ENCODE measurements at places on chromosomes 2 and 18.

DNA sequence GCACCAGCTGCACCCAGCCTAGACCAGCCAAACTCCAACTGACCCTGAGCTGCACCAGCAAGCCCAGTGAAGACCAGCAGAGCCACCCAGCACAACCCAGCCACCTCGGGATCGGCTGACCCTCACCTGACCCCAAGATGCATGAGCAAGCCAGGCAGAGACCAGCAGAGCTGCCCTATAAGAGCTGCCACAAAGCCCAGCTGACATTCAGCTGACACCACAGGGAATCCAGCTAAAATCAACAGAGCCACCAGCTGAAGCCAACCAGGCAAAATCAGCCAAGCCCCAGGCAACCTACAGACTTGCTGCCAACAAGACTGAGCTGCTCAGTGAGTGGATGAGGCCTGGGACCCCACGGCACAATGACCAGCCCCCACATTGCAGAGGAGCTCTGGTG, 54.6 kb downstream of the CYP27C1 start:
- DNase-seq: no peak

GRCh38 chr2:148508878-148509287, 135.7 kb upstream of the EPC2 start:
- DNase-seq: no peak

GRCh38 chr2:200077838-200078237, 122.5 kb downstream of the MAIP1 start:
- DNase-seq: no peak

DNA sequence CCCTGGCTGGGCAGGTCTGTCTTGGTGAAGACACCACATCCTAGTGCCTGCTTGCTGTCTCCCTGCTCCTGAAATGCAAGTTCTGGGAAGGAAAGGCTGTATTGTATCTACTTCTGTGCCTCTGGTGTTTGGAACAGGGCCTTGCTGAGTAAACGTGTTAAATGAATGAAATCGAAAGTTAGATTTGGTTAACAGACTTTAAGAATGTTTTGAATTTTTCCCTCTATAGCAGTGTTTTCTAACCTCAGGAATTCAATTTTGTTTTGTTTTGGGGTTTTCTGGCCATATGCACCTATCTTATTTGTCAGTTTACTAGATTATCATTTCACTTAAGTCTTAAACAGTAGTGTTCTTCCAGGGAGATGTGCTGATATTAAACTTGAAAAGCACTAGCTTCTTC, 20.7 kb downstream of the FARP2 start:
- no peak for DNase-seq

- no peak for DNase-seq
Observed at GRCh38 chr2:84700006-84700405, 180.9 kb downstream of the TRABD2A start.

- DNase-seq: no peak
Observed at GRCh38 chr2:205161156-205161839, 521.0 kb upstream of the NRP2 start.

DNA sequence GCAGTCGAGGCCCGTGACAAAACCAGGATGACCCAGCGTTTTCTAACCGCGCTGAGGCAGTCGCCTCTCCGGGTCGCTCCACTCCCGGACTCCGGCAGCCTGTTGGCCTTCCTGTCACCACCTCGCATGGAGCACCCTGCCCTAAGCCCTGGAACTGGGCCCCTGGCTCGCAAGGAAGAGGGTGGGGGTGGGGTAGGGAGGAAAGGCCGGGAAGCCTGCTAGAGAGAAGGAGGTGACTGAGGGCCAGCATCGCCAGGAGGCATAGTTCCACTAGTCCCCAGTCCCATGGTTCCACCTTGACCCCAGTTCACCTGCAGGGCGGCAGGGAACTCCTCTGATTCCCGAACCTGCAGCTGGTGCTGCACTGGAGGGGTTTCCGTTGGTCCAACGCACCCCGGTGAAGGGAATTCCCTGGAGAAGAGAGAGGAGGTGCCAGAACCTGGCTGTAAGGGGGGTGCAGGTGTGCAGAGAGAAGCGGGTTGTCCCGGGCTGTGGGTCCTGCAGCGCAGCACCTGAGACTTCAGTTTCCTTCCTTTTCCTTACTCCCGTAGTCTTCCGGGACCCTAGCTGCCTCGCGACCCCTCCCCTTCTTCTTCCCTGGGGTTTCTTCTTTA, 11.8 kb upstream of the EN1 start:
- no peak for DNase-seq

DNA sequence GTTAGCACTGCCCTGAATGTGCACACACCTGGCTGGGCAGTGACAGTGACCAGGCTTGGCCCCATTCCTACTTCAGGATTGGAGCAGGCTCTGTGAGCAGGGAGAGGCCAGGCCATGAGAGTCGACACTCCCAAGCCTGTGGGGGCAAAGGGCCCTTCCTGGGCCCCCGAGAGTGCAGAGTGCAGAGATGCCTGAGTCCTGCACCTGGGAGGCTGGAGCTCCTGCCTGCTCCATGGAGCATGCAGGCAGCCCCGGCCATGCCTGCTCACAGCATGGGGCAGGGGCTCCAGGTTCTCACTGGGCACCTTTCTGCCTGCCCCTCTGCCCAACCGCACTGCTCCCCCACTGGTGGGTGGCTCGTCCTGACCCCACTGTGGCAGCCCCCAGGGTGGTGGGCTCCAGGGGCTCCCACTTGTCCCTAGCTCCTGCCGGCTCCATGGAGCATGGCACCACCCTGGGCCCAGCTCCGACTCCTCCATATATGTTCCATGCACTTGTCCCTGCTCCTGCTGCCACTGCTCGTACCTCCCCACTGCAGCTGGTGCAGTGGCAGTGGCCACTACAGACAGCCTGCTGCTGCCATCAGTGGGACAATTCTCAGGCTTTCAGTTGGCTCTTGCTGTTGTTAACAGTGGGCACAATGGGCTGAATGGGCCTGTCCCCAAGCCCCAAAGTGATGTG, 282.0 kb downstream of the RPRM start:
- no peak for DNase-seq

GRCh38 chr2:36789181-36789804, 92.8 kb downstream of the VIT start:
- no peak for DNase-seq

GRCh38 chr2:186721956-186722355, 28.1 kb downstream of the FAM171B start:
- DNase-seq: no peak

DNA sequence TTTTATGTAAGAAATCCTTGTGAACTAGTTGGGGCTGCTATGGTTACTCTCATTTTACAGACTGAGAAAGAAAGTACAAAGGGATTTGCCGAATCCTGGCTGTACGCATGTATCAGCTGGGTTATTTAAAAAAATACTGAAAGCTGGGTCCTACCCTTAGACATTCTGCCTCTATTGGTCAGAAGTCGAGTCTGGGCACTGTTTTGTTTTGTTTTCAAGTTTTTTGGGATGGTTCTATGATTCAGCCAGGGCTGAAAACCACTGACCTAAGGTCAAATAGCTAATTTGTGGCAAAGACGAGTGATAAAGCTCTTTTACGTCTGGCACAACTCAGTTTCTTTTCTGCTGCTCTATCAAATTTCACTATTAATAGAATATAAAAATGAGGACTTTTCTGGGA, 5.9 kb upstream of the SLC8A1 start:
- DNase-seq: no peak

GRCh38 chr2:95329891-95330793, 33.0 kb downstream of the KCNIP3 start:
- no peak for DNase-seq

- no peak for DNase-seq
Observed at GRCh38 chr2:24576617-24577016, 85.6 kb downstream of the NCOA1 start.

DNA sequence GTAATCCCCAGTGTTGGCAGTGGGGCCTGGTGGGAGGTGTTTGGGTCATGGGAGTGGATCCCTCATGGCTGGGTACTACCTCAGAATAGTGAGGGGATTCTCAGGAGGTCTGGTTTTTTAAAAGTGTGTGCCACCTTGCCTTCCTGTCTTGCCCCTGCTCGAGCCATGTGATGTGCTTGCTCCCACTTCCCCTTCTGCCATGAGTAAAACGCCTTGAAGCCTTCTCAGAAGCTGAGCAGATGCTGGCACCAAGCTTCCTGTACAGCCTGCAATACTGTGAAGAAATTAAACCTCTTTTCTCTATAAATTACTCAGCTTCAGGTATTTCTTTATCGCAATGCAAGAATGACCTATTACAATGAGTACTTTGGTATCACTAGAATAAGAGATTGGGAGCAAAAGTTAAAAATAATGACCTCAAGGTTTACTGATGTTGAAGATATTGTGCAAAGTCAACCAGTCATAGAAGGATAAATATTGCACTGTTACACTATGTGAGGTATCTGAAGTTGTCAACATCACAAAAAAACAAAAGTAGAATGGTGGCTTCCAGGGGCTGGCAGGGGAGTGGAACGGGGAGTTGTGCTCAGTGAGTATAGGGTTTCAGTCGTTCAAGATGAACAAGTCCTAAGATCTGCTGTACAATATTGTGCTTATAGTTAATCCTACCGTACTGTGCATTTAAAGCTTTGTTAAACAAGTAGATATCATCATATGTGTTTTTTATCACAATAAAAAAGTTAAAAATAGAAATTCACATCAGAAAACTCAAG, 938.3 kb upstream of the CNTNAP5 start:
- no peak for DNase-seq

- no peak for DNase-seq
Observed at GRCh38 chr2:50018292-50018691, 864.0 kb upstream of the FSHR start.

- no peak for DNase-seq
Observed at GRCh38 chr18:35501369-35501768, 3.6 kb upstream of the INO80C start.

DNA sequence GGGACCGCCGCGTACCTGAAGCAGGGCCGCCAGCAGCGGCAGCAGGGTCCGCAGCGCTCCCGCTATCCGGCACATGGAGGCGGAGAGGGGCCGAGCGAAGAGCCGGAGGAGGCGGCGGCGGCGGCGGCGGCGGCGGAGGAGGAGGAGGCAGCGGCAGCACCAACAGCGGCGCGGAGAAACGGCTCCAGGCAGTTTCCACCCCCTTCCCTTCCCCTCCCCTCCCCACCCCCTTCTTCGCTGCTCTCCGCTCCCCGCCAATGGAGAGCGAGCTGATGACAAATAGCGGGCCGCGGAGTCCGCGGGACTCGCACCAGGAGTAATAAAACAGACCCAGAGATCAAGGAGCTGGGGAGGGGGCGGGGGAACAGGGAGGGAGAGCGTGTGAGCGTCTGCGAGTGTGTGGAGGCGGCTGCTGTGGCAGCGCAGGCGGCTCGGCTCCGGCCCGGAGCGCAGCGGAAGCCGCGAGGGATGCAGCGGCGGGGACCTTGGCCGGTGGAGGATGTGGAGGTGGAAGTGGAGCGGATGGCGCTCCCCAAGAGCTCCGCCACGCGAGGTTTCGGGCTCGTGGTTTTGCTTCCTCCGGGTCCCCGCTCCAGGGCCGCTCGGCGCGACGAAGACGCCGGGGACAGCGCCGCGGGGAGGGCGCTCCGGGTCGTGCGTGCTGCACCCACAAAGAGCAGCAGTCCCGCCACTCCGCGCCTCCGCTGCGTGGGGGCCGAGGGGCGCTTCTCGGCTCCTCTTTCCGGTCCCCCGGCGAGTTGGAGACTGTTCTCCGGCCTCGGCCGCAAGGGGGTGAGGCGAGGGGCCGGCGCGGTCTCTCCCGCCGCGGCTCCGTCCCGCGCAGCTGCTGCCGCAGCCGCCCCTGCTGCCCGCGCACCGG, at the start of gene CDH2:
TSS of gene CDH2 (minus strand) at position 183 of the 880 bp plus-strand sequence. CDS start at position 75, 108 bp downstream.
- DNase-seq: peak; percentile 18

- no peak for DNase-seq
Observed at GRCh38 chr18:39380186-39380725, 1814.7 kb upstream of the CELF4 start.

DNA sequence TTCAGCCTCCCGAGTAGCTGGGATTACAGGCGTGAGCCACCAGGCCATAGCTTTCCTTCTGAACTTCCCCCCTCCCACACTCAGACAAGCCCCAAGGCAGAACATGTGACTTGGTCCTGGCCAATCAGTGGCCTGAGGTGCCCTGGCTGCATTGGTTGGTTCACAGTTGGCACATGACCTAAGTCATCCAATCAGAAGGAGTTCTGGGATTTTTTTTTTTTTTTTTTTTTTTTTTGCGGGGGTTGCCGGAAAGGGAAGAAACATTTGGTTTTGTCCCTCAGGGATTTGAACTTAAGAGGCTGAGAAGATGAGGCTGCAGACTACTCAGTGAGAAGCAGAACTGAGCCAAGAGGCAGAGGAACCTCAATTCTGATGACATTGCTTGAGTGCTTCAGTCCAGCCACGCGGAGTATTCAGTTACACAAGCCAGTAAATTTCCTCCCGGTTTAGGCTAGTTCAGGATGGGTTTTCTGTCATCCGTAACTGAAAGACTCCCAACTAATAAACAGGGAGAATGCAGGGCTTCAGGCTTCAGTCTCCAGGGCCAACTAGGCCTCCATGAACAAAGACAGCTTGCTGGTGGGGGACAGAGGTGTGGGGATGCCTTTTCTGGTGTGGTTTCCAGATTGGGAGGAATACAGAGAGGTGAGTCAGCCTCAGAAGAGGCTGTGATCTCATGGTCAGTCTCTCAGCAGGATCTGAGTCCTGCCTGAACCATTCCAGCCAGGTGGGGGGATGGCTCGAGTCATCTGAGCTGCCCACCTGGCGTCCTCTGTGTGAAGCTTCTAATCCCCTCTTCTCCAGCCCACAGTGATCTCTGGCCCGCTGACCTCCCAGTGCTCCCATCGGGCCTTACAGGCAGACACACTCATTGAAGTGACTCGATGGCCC, 9.2 kb downstream of the PTMA start:
- DNase-seq: peak; percentile 94

DNA sequence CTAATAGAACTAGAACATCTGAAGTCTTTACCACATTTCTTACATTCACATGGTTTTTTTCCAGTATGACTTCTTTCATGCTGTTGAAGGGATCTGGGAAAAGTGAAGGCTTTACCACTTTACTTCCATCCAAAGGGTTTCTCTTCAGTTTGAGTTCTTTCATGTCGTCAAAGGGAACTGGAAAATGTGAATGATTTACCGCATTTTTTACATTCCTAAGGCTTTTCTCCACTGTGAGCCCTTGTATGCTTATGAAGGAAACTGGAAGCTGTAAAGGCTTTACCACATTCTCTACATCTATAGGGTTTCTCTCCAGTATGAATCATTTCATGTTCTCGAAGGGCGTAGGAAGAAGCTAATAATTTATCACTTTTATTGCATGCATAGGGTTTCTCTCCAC, 46.7 kb downstream of the NBEAL1 start:
- DNase-seq: no peak

GRCh38 chr2:20222769-20223406, 2.0 kb downstream of the SDC1 start:
- no peak for DNase-seq

DNA sequence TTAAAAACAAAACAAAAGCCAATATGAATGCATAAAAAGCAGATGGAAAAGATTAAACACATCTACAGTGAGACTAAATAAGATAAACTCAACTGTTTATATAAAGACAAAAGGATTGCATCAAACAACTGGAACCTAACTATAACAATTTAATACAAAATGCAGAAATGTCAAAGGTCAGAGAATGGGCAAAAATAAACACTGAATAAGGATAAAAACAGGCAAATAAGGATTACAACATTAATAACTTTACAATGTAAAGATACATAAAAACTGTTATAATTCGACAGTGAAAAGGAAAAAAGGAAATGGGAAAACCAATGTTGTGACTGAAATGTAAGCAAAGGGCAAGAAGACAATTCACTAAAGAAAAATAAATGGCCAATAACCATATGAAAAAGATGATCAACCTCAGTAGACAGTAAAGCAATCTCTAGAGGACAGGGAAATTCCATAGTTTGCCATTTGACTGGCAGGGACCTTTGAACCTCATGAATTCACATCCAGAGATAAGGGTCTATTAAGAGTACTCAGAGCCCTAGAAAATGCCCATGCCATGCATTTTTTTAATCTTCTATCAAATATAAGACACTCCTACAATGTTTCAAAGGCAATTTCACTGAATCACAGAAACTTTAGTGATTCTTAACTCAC, 83.7 kb downstream of the TMEM131 start:
- no peak for DNase-seq

- no peak for DNase-seq
Observed at GRCh38 chr2:20218331-20219320, 6.3 kb downstream of the SDC1 start.

Data from germinal center (tissue), 1 donor.